ENCODE measurements at places on chromosomes 16 and 17.

DNA sequence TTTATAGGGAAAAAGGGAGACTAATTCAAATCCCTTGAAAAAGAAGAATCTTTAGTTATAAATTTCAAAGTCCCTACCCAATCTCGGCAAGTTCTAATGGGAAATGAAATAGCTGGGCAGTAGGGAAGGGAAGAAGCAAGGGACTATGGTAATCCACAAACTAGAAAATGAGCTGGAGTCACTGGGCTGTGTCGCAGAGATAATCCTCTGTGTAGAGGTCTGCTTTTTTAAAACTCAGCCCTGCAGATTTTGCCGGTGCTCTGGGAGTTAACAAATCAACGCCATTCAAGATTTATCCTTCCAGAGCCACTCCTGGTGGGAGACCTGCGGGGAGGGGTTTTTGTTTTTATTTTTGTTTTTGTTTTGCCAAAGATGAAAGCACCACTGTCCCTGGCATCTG, 20.8 kb downstream of the SNX11 start:
- no peak for DNase-seq

GRCh38 chr17:45101546-45101882, 30.8 kb downstream of the PLCD3 start:
- no peak for DNase-seq

- DNase-seq: no peak
These were observed 60.6 kb downstream of the NT5M start for GRCh38 chr17:17363638-17364337.

GRCh38 chr16:12111223-12111622, 134.7 kb downstream of the SNX29 start:
- no peak for DNase-seq

Measured in stimulated activated CD4-positive, alpha-beta T cell treated with anti-CD3 and anti-CD28 coated beads, Interleukin-1b, Interleukin-23, amount 100 ng/mL, for 4 hours (primary cell).